ENCODE measurements at places on chromosomes 2 and 18. TPM values are rescaled to one million over a fixed set of nuclear protein-coding genes. Genes with fewer than 3 reads are reported as not detected.

DNA sequence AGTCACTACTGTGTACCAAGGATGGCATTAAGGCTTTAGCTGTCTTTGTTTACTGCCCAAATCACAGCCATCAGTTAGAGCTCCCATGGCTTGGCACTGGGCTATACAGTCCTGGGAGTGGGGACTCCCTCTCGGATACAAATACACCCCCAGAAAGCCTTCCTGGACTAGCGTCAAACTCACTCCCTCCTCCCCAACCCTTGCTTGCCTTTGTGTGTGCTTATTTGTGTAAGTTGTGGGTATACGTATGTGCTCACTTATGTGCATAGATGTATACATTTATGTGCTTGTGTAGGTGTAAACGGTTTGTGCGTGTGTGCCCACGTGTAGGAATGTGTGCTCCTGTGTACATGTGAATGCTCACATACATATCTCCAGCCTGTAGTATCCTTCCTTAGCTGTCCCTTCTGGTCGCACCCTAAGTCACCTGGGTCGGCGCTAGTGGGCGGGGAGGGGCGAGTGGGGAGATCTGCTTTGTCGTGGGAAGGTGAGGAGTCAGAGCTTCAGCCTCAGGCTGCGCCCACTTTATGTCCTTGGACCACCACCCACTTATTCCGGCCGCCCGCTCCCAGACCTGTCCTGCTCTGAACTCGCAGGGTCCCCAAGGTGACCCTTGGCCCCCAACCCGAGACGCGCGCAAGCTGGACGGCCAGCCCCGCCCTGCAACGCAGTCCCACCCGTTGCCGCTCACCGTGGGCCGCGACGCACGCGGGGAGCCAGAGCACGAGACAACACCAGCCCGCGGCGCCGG lies 461 bp downstream of the PRADC1 start:
- DNase-seq: no peak

- DNase-seq: no peak
Measured at GRCh38 chr2:204743393-204743960, 198.2 kb downstream of the PARD3B start.

- DNase-seq: peak; percentile 3
Measured at GRCh38 chr2:105934467-105934866, 189.8 kb downstream of the NCK2 start.

- DNase-seq: no peak
Measured at GRCh38 chr2:99644419-99644787, 154.6 kb upstream of the REV1 start.

DNA sequence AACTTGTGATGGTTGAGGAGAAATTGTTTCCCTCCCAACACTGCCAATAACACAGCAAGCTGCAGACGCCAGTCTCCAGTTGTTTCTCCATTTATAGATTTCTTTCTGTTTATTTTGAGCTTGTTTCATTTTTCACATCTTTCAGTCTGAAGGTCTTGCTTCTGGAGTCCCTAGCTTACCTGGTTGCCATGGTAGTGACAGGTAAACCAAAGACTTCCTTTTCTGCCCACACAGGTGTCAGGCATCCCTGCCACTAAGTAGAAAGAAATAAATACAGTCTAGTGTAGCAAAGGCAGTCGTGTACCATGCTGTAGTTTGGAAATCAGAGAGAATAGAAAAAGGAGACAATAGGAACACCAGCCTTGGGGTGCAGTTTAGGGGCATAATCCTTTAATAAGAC lies 82.8 kb downstream of the MARCHF4 start:
- DNase-seq: no peak

DNA sequence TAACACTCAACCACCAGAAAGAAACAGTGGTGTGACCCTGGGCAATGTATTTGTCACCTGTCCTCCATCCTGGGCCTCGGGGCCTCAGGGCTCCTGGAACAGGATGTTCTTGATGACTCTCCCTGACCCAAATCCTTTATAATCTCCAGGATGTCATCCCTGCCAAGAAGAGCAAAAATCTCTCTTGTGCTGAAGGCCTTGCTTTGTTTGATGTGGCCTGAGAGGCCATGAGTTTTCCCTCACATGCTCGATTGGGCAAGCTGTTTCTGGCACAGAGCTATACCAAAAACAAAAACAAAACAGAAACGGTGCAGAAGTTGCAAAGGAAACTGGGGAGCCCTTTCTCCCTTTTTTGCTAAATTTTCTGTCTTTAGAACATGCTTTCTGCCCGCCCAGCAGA lies 35.7 kb upstream of the ST3GAL5 start:
- DNase-seq: no peak

GRCh38 chr2:31428001-31428418 lies 13.5 kb upstream of the XDH start:
- no peak for DNase-seq

GRCh38 chr2:235500761-235501672 lies 7.2 kb downstream of the AGAP1 start:
- no peak for DNase-seq

GRCh38 chr2:54411801-54412354 lies 44.2 kb upstream of the SPTBN1 start:
- no peak for DNase-seq

DNA sequence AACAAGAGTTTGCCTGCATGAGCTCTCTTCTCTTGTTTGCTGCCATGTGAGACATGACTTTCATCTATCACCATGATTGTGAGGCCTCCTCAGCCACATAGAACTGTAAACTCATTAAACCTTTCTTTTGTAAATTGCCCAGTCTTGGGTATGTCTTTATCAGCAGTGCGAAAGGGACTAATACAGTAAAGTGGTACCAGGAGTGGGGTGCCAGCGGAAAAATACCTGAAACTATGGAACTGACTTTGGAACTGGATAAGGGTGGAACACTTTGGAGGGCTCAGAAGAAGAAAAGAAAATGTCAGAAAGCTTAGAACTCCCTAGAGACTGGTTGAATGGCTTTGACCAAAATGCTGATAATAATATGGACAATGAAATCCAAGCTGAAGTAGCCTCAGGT lies 260.9 kb downstream of the DSC3 start:
- DNase-seq: no peak

- peak; percentile 82 for DNase-seq
Measured at GRCh38 chr2:231613663-231614558, 21.2 kb downstream of the TEX44 start.

GRCh38 chr2:6929196-6929819 lies 12.1 kb downstream of the RNF144A start:
- no peak for DNase-seq

- no peak for DNase-seq
Measured at GRCh38 chr2:233005096-233005495, 8.0 kb downstream of the NGEF start.

DNA sequence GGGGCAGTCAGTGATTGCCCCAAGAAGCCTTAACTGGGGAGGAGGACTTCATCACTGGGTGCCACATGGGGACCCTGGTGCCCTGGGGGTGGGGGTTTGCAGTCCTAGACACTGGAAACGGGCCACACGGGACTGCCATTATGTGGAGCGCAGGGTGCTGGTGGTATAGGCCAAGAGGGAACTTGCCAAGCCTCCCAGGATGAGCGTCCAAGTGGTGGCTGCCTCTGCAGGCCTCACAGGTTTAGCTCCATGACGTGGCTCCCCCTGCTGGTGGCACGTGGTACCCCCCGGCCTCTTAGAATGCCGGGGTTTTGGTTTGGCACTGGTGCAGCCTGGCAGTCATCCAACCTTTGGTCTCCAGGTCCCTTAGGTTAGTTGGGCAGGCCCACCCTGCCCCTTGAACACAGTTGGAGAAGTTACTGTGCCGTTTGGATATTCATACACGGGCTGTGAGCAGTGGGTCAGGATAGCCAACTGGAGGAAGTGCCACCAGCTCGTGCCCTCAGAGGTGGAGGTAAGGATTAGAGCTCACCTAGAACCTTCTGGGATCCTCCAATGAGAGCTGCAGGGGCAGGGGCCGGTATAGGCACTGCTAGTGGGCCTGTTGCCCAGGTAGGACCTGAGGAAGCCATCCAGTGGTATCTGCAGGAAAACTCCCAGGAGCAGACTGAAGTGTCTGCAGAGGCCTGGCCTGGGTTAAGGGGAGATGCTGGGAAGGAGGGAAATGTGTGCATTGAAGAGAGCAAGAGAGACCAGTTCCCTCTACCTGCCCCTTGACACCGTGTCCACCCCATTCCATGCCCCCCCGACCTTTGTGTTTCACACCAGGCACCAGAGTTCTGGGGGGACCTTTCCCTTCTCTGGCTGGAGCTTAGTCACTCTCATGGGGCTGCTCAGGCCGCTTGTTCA lies 5.7 kb downstream of the PTMA start:
- peak; percentile 71 for DNase-seq

DNA sequence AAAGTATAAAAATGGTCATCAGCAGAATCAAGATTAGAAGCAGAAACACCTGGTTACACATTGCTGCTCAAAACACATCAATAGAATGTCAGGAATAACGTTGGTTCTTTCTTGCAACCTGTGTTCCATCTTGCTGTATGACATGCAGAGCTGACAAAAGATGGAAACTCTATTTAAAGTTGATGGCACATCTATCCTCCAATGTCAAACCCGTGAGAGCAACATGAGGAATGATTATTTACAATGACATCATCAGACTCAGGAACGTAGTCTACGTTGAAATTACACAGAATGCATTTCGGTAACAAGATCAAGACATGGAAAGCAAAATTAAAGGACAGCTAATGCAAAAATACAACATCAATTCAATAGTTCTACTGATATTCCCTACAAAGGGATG lies 26.2 kb upstream of the TTN start:
- DNase-seq: no peak

GRCh38 chr2:44969936-44970335 lies 28.4 kb downstream of the SIX3 start:
- DNase-seq: no peak

DNA sequence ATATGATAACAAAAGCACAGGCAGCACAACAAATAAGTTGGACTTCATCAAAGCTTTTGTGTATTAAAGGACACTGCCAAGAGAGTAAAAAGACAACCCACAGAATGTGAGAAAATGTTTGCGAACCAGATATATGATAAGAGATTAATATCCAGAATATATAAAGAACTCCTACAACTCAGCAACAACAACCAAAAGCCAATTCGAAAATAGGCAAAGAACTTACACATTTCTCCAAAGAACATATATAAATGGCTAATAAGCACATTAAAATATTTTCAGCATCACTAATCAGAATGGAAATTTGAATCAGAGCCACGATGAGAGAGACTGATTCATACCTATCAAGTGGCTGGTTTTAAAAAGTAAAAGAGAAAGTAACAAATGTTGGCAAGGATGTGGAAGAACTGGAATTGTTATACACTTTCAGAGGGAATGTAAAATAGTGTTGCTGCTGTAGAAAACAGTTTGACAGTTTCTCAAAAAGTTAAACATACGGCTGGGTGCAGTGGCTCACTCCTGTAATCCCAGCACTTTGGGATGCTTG lies 25.2 kb downstream of the EPB41L5 start:
- DNase-seq: no peak

- no peak for DNase-seq
Measured at GRCh38 chr2:26649322-26649721, 8.2 kb upstream of the CIB4 start.

- DNase-seq: no peak
Measured at GRCh38 chr18:63917817-63918216, 10.1 kb downstream of the SERPINB10 start.

DNA sequence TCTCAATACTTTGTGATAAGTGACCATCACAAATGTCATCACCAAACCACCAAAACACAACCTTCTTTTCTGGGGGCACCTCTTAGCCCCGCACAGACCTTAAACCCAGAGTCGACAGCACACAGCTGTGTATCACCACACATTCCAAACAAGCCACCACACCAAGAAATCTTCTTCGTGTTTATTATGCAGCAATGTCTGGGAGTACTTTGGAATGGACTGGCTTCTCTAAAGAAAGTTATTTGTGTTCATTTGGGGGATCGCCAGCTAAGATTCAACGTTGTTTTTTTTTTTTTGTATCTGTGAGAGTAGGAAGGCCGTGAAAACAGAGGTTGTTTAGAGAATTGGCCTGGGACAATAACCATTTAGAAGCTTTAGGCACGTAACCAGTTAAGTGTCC lies 1.1 kb upstream of the MTA3 start:
- DNase-seq: no peak

- DNase-seq: no peak
Measured at GRCh38 chr2:16260041-16260830, 319.9 kb downstream of the MYCN start.

DNA sequence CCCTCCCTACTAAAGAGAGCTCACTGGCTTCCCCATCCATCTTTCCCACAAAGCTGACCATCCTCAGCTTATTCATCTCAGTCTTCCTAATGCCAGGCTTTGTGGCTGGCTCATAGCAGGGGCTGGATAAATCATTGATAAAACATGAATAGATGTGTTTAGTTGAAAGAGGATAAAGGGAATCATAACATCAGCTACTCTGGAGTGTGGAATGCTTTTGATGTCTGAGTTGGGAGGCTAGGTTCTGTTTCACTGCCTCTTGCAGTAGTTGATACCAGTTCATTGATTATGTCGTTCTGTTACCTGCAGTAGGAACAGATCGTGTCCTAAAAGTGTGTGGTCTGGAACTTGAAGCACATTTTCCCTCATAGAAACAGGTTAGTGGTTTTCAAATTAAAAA lies 66.3 kb upstream of the HK2 start:
- no peak for DNase-seq

DNA sequence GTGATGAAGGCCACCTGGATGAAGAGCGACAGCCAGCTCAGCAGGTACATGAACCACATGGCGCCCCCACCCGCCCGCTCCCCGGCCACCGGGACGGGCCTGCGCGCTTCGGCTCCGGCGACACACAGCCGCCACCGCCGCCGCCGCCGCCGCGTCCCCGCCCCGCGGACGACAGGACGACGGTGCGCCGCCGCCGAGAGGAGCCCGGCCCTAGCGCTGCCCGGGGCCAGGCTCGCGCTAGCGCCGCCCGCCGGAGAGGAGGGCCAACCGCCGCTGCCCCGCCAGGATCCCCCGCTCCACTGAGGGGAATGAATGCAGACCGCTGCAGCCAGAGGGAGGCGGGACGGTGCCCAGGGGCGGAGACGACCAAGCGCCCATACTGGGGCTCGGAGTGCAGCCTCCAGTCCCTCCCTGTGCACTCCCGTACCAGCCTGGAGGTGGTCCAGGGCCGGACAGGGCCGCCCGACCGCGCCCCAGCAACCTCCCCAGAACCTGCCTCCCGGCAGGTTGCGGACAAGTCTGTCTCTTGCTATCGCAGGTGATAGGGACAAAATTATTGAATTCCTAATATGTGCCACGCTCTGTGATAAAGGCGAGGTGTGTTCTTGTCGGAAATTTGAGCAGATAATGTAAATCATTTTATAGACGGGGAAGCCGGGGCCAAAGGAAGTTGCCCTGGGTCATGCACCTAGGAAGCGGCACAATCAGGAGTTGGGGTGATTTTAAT lies at the start of gene TEX261:
TSS of gene TEX261 (minus strand) at position 175 of the 727 bp plus-strand sequence. CDS start at position 59, 116 bp downstream.
- DNase-seq: peak; percentile 89

Gene SLC4A3
- polyA plus RNA-seq: 9.5 TPM

Gene CXCR4
- polyA plus RNA-seq: 48.1 TPM

Gene PUM2
- 111 TPM for polyA plus RNA-seq

Gene ANKRD30BL
- polyA plus RNA-seq: 1.2 TPM

Gene KLHL14
- 29.1 TPM for polyA plus RNA-seq

Gene GCKR
- polyA plus RNA-seq: 0.10 TPM

Gene PXDN
- 188 TPM for polyA plus RNA-seq

Gene LDAH
- 31.6 TPM for polyA plus RNA-seq

Gene TSPYL6
- 0.17 TPM for polyA plus RNA-seq

All from renal pelvis (tissue), 12 donors.